ENCODE measurements at places on chromosomes 6 and 20.

DNA sequence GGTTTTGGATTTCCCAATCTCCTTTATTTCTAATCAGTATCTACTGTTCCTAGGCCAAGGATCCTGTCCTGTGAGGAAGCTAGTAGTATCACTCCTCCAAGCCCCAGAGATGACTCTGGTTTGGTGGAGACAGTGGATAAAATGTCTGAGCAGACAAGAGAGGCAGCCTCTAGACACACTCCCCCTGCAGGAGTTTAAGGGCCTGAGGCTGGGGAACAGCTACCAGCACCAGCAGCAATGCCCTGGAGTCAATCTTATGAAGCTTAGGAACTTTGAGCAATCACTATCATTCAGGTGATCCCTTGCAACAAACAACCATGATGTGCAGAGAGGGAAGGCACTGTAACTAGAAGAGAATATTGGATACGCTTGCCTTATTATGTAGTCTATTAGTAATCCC is 384.7 kb upstream of the ID4 start:
- no peak for DNase-seq

GRCh38 chr6:26194816-26195375 is 107.7 kb downstream of the HFE start:
- DNase-seq = no peak

DNA sequence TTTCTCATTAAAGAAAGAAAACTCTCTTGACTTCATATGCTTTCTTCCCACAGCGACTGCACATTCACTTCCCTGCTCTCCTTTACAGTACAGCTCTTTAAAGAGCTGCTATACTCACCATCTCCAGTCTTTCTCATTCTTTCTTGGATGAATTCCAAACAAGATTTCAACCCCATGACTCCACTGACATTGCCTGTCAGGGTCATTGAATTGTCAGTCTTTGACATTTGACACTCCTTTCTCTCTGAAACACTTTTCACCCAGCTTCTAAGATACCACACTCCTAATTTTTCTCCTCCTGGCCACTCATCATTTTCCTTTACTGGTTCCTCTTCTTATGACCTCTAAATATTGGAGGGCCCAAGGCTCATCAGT is 811 bp upstream of the ARMH2 start:
- DNase-seq = no peak

GRCh38 chr6:153013438-153013837 is 10.9 kb upstream of the MTRF1L start:
- DNase-seq = no peak
